ENCODE measurements at places on chromosomes 5 and 9. TPM values are rescaled to one million over a fixed set of nuclear protein-coding genes. Genes with fewer than 3 reads are reported as not detected.

SEMA4D gene
- 6.7 TPM for total RNA-seq

LHX3 gene
- total RNA-seq, result 0.07 TPM

RASGRF2 gene
- total RNA-seq, result 2.1 TPM

ADAMTSL1 gene
- not detected for total RNA-seq

RNF14 gene
- 37.9 TPM for total RNA-seq

DPP7 gene
- total RNA-seq, result 111 TPM

LRRC8A gene
- 34.3 TPM for total RNA-seq

PGGT1B gene
- 18.8 TPM for total RNA-seq

ACOT12 gene
- not detected for total RNA-seq

C9orf50 gene
- total RNA-seq, result not detected

N4BP3 gene
- total RNA-seq, result 1.1 TPM

ZER1 gene
- total RNA-seq, result 12.7 TPM

LCN1 gene
- total RNA-seq, result not detected

PSD2 gene
- total RNA-seq, result not detected

BARHL1 gene
- not detected for total RNA-seq

RASA1 gene
- 23.9 TPM for total RNA-seq

RAB3C gene
- not detected for total RNA-seq

SMIM3 gene
- 4.1 TPM for total RNA-seq

WDR31 gene
- 0.88 TPM for total RNA-seq

ZNF366 gene
- total RNA-seq, result not detected

PCDHA3 gene
- total RNA-seq, result 1.2 TPM

ADAMTS13 gene
- 0.45 TPM for total RNA-seq

DOLPP1 gene
- 17.7 TPM for total RNA-seq

KDM3B gene
- total RNA-seq, result 48.6 TPM

TMC1 gene
- 0.20 TPM for total RNA-seq

GABRP gene
- not detected for total RNA-seq

SEMA5A gene
- total RNA-seq, result not detected

NEURL1B gene
- 3.3 TPM for total RNA-seq

PCA3 gene
- total RNA-seq, result not detected

C9 gene
- total RNA-seq, result not detected

Data from A549 treated with RU486 at 1 μM for 4 hours (cell line).